ENCODE measurements at places on chromosomes 7 and 10.
A peak's percentile ranks its signal among the peaks of the same experiment; 100 is the strongest.

GRCh38 chr10:70232155-70232858 is 922 bp downstream of the PPA1 start:
- DNase-seq, result peak; percentile 47

GRCh38 chr7:124808206-124808605 is 42.6 kb upstream of the GPR37 start:
- no peak for DNase-seq

DNA sequence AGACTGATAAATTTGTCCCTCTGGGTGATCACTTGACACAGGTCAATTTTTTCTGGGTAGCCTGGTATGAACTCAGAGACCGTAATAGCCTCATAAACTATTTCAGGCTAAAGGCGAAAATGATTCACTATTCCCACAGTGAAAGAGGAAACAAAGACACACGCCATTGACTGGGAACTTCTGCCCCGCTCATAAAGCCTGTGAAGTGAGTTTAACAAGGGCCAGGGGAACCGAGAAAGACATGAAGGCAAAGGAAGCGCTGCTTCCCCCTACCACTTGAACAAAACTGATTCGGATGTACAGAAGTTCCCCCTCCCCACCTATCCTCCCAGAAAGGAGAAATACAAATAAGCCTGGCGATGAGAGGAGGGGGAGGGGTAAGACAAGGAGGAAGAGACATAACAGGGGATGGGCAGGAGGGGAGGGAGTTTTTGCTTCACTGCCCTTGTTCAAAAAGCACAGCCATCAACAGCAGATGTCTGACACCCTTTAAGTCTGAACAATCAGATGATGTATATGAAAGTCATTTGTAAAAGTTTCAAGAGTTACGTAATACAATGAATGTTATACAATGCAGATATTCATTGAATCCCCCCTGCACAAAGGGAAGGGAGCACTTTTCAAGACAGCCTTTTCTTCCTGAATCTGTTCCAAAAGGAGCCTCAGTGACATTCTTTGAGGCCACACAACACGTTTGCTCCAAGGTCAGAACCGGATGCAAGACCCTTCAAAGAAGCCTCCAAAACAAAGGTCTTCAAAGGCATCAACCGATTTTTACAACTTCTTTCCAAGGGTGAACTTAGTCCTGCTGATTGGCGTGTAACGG is 734 bp downstream of the ABCB4 start:
- DNase-seq, result no peak

DNA sequence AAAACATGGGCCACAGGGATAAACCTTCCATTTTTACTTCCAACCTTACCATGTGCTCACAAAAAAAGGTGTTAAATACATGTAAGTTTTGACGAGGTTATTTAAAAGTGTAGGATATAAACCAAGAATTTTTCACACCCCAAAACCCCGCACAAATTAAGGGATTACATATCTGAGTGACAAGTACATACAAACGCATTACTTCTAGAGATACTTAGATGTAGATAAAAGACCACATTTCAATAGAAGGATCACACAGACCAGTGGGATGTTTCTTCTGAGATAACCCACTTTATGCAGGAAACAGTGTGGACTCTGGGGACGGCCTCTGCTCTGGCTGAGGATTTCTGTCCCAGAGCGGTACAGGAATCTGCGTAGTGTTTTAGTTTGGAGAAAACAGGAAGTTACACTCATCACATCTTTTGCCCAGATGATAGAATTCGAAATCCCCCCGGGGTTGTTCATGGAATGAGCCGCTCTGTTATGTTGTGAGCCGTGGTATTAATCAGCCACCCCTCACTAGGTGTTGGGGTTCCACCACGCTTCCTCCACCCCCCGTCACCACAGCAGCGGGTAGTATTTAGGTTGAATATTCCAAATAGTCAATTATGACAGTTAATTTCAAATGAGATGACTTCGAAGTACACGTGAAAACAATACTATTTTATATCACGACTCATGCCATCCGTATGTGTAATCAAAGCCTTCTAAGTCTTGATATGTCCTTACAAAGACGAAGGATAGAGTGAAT is 1.3 kb upstream of the CUL1 start:
- DNase-seq, result peak; percentile 61

DNA sequence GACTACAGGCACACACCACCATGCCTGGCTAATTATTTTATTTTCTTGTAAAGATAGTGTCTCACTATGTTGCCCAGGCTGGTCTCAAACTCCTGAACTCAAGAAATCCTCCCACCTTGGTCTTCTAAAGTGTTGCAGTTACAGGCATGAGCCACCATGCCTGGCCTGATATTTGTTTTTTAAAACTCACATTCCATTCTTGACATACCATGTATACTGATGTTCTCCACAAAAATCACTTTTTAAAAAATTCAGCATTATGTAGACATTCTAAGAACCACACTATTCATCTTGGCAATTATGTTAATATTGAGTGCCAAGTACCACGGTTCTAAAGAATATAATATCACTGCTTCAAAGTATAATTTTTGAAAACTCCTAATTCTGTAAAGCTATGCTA is 43.5 kb downstream of the IDE start:
- DNase-seq, result no peak
